Ovary (tissue), 10 donors: ENCODE measurements at places on chromosomes 6 and 20. TPM values are rescaled to one million over a fixed set of nuclear protein-coding genes. Genes with fewer than 3 reads are reported as not detected.

Gene E2F3
- polyA plus RNA-seq = 1.8 TPM

Gene PNPLA1
- polyA plus RNA-seq = 0.04 TPM

Gene CDH22
- polyA plus RNA-seq = 0.11 TPM

Gene LY6G5C
- polyA plus RNA-seq = 2.7 TPM

Gene TMEM217
- 3.8 TPM for polyA plus RNA-seq

Gene BCLAF1
- 41.0 TPM for polyA plus RNA-seq

Gene CNKSR3
- polyA plus RNA-seq = 14.1 TPM

Gene ERVFRD-1
- 0.78 TPM for polyA plus RNA-seq
